ENCODE measurements at places on chromosomes 4 and X.

- no peak for DNase-seq
Observed at GRCh38 chrX:51435101-51435500, 61.3 kb downstream of the NUDT11 start.

DNA sequence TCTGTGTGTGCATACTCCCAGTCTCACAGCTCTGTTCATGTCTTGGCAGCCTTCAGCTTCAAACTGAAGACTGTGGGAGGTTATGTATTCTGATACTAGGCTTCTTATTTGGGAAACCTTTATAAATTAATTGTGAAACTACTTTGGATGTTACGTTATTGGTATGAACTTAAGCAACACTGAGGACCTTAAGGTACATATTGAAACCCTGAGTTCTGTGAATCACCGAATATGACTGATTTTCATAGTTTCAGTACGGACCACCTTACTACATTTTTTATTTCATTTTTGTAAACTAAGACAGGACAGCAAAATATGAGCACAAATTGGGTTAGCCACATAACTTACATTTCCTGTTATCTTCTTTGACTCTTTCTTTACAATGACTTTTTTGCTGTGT, 498.4 kb downstream of the PDGFC start:
- no peak for DNase-seq

GRCh38 chrX:154775419-154776349, 13.0 kb downstream of the DKC1 start:
- DNase-seq = no peak

DNA sequence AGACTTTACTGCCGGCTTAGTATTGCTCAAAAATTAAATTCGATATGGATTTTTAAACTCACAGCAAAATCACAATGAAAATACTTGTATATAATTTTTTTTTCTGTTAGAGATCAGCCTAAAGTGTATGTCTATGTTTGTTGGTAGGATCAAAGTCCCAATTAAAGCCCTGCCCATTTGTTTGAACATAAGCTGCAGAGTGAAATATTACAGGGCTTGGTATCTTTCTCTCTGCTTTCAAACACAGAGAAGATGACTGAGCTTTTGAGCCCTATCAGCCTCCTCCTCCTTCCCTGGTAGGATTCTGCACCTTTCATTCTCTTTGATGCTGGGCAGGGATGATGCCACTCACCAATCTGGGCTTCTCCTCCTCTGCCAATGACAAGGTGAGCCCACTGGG, 345.4 kb downstream of the PPP1R2C start:
- no peak for DNase-seq

DNA sequence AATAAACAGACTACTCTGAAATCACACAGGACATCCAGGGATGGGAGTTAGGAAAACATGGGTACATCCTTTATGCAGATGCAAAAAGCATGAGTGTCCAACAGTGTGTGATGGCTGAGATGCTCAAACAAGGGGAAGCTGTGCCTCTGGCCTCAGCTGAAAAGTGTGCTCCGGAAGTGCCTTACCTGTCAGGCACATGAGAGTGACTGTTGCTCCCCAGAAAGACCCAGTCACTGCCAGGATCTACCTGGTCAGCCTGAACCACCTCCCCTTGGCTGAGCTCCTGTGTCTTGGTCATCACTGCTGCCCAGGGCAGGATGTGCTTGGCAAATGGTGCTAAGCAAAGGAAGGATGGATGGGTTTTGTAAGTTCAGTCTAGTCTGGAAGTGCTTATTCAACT, 4.0 kb downstream of the PPP2R2C start:
- DNase-seq = no peak

DNA sequence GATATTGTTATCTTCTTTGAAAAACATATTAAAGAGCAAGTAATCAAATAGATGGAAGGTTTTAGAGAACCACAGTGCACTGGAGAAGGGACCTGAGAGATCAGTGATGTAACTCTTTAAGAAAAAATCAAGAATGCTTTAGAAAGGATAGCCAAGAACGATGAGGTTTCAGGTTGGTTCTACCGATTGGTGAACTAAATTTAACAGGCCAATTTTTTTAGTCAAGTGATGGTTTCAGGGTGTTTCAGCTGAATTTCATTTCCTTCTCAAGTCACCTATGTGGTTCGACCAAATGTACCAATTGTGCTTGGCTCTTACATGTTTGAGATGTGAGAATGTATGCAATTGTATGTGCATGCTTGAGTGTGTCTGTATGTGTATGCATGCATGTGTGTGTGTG, 26.5 kb downstream of the HS3ST1 start:
- DNase-seq = no peak

GRCh38 chrX:106862972-106863688, 40.0 kb downstream of the RIPPLY1 start:
- no peak for DNase-seq

- DNase-seq = no peak
Observed at GRCh38 chr4:129334136-129334535, 238.2 kb downstream of the C4orf33 start.

DNA sequence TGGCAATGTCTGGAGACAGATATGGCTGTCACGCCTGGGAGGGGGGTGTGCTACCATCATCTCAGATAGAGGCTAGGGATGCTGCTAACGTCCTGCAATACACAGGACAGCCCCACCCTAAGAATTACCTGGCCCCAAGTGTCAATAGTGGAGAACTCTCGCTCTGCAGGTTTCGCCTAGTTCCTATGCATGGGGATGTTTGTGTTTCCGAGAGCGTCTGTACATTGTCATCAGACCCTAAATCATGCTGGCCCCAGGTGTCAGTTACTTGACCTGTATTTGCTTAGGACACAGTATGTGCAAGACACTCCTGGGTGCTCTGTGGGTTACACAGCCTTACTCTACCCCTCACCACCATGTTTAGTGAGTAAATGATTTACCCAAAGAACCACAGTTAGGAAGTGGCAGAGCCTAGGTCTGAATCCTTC, 90.8 kb downstream of the AFF1 start:
- peak; percentile 44 for DNase-seq

Data from GM19239 (cell line).